Endodermal cell (in vitro differentiated cells): ENCODE measurements at places on chromosomes 12 and 14.

- no peak for DNase-seq
These were observed 19.8 kb downstream of the CD9 start for GRCh38 chr12:6219980-6220379.

DNA sequence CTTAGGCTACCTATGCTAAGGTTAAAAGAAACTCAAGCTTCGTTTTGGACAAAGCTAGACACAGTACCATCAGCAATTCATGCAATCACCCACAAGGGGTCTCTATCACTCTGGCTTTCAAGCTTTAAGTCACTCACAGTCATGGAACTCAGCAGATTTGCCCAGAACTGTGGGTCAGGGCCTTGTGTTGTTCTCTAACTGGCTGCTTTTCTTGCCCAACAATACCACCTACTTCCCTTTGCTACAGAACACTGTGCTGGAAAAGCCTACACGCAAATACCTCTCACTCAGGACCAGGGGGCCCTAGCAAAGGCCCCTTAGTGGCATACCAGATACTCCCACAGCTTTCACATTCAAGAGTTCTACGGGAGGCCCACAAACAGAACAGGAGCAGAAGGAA lies 9.1 kb downstream of the NEMP1 start:
- peak; percentile 86 for DNase-seq

GRCh38 chr12:117188961-117189724 lies 1.1 kb downstream of the FBXO21 start:
- peak; percentile 68 for DNase-seq

- no peak for DNase-seq
These were observed 403 bp upstream of the PNP start for GRCh38 chr14:20468764-20469241.

- no peak for DNase-seq
These were observed 15.1 kb upstream of the CISTR start for GRCh38 chr12:53766881-53767280.

- no peak for DNase-seq
These were observed 104.5 kb downstream of the TGFB3 start for GRCh38 chr14:75877292-75877691.
